ENCODE measurements at places on chromosomes 13 and 19. TPM values are rescaled to one million over a fixed set of nuclear protein-coding genes. Genes with fewer than 3 reads are reported as not detected.

- no peak overlapping the region for H3K27ac ChIP-seq
- no peak for DNase-seq
- H3K27me3 ChIP-seq: no peaks in the 10 kb centered on the region
- H3K36me3 ChIP-seq: no peaks in the 10 kb centered on the region
These were observed 27.7 kb upstream of the NBEA start for GRCh38 chr13:34914416-34914815.

DNA sequence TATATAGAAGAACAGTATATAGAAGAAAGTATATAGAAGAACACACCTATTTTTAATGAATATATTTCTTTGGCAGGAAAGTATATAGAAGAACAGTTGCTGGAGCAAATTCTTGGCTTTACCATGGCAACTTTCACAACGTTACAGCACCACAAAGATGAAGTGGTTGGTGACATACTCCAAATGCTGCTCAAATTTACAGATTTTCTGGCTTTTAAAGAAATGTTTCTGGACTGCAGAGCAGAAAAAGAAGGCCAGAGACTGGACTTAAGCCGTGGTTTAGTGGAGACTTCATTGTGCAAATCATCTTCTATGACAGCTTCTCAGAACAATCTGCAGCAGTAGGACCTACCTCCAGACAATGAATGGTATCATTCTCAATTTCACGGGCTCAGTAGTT, 24.3 kb upstream of the RFXAP start:
- H3K36me3 ChIP-seq: no peaks in the 10 kb centered on the region
- no peak overlapping the region for H3K27ac ChIP-seq
- H3K27me3 ChIP-seq: no peaks in the 10 kb centered on the region
- no peak for DNase-seq
- no peak overlapping the region for H3K4me3 ChIP-seq

DNA sequence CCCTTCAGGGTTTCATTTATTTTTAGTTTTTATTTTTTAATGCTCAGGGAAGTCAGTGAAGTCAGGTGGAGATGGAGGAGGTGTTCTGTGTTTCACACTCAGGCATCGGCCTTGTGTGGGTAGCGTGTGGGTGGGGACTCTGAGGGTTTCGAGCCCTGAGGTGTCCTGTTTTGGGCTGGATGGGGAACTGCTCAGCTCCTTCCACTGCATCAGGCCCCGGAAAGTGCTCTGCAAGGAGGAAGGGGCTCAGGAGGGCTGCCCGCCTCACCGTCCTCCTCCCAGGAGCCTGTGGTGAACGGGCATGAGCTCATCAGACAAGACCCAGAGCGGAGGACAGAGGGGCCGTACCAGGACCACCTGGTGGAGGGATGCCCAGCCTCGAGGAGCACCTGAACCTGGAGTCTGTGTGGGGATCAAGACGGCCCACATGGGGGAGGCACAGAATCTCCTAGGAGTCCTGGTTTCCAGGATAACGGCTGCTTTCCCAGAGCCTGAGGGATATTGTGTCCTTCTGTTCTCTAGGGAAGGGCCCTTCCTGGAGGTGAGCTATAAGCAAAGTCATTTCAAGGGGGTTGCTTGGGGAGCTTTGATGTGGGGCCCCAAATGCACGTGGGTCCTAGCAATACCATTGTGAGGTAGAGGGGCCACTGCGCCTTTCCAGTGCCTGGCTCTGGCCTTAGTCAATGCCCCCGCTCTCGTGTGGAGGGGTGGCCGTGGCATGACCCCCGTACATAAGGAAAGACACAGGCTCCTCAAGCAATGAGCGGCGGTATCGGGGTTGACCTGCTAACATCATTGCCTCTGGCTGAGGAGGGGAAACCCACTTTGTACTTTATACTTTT, 13.5 kb upstream of the GAS6 start:
- peaks cover 18% of the 10 kb centered on the region for H3K4me1 ChIP-seq
- H3K27me3 ChIP-seq: no peaks in the 10 kb centered on the region
- no peak overlapping the region for H3K4me3 ChIP-seq
- no peak for DNase-seq
- no peak overlapping the region for H3K27ac ChIP-seq
- no peaks in the 10 kb centered on the region for H3K36me3 ChIP-seq

DNA sequence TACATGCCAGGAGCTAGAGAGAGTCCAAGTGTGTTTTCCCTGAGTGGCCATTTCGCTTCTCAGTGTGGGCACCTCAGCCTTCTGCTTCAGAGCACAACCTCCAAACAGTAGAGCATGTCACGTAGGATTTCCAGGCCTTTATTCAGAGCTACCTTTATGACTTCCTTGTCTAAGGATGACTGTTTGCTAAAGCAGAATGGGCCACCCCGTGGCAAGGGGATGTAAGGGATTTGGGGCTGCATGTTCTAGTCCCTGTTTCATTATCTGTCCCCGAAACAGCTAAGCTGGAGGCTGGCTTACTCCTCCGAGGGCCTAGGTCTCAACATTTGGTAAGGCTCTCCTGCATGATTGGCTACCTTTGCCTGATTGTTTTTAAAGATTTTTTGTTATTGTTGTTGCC, 6.0 kb downstream of the RNASEH2B start:
- H3K27me3 ChIP-seq: no peaks in the 10 kb centered on the region
- H3K4me3 ChIP-seq: no peak overlapping the region

DNA sequence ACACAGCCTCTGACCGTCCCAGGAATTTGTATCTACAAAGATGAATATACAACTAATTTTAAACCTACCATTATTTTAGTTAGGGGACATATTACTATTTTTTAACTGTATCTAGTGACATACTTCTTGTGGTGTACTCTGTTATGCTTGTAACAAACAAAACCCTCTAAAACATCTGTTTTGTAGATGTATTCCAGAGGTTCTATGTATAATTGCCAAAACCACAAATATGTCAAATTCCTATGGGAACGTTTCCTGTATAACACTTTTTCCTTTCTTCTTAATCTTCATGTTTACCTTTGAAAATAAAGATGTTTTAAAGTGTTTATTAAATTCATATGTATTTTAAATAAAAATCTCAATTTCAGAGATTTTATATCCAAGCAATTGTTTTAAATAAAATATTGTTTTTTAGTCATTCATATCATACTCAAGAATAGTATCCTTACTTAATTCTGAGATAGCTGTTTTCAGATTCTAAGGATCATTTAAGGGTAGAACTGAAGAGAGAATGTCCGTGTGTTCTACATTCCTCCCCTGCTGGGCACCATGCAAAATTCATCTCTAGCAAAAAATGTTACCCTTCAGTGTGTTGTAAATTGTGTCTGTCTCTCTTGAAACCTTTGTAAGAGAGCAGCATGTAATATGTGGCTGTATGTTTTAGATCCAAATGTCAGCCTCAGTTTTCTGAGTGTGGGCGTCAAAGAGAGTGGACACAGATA, 1327.7 kb downstream of the EFNB2 start:
- H3K27ac ChIP-seq: no peak overlapping the region
- DNase-seq: no peak
- H3K27me3 ChIP-seq: no peaks in the 10 kb centered on the region
- no peaks in the 10 kb centered on the region for H3K4me1 ChIP-seq
- no peaks in the 10 kb centered on the region for H3K36me3 ChIP-seq

GRCh38 chr19:50315773-50316448, 13.3 kb downstream of the KCNC3 start:
- no peak for DNase-seq
- H3K27me3 ChIP-seq: peaks cover 69% of the 10 kb centered on the region
- no peak overlapping the region for H3K4me3 ChIP-seq
- H3K27ac ChIP-seq: no peak overlapping the region

- H3K27ac ChIP-seq: no peak overlapping the region
- H3K4me3 ChIP-seq: no peak overlapping the region
- H3K4me1 ChIP-seq: no peaks in the 10 kb centered on the region
- no peaks in the 10 kb centered on the region for H3K36me3 ChIP-seq
These were observed 148.4 kb downstream of the AKAP11 start for GRCh38 chr13:42420304-42420703.

- no peaks in the 10 kb centered on the region for H3K27me3 ChIP-seq
- H3K4me1 ChIP-seq: no peaks in the 10 kb centered on the region
- H3K36me3 ChIP-seq: no peaks in the 10 kb centered on the region
- no peak for DNase-seq
These were observed 1591.5 kb downstream of the PCDH9 start for GRCh38 chr13:65638572-65639168.

DNA sequence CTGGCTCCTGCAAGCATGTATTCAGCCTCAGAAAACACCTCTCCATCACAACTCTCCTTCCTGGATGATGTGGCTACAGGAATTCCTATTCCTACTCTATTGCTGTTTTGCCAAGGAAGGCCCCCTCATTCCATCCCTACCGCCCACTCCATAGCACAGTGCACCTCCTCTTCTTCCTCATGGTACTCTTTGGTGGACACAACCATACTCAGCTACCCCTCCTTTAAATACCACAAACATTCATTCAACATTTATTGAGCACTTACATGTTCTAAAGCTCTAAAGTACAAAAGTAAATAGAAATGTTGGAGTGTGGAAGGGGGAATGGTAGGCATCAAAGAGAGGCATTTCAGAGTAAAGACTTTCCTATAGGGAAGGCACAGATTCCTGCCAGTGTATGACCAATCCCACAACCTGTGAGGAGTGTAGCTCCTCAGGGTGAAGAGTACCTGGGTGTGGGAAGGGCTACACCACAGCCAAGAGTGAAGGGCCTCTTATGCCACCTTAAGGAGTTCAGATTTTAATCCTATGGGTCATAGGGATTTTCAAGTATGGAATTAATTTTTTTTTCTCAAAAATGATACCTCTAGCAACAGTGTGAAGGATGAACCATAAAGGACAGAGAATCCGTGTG, 42.5 kb downstream of the STARD13 start:
- H3K27ac ChIP-seq: no peak overlapping the region
- no peaks in the 10 kb centered on the region for H3K36me3 ChIP-seq
- no peak overlapping the region for H3K4me3 ChIP-seq
- no peak for DNase-seq

GRCh38 chr19:33486936-33487811, 34.4 kb downstream of the PEPD start:
- no peaks in the 10 kb centered on the region for H3K4me1 ChIP-seq
- DNase-seq: peak; percentile 58
- no peak overlapping the region for H3K4me3 ChIP-seq
- H3K36me3 ChIP-seq: no peaks in the 10 kb centered on the region

DNA sequence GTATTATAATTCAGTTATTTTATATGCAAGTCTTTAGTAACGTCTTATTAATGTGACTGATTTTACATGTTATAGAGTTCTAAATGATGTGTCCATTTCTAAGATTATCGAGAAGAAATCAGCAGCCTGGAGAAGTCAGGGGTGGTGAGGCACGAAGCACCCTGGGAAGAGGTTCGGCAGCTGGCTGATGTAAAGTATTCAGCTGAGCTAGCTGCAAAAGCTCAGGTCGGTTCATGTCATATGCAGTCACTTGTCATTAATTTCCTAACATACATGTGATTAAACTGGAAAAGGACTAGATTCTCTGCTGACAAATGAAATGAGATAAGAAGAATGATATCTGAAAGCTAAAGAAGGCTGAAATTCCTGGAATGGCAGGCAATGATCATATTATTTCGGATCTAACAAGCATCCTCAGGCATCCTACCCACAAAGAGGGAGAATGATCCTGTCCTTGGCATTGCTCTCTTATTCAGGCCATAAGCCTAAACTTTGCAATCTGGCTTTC, 383.0 kb upstream of the SLITRK1 start:
- DNase-seq: no peak
- no peak overlapping the region for H3K4me3 ChIP-seq
- H3K27ac ChIP-seq: no peak overlapping the region
- H3K27me3 ChIP-seq: no peaks in the 10 kb centered on the region

DNA sequence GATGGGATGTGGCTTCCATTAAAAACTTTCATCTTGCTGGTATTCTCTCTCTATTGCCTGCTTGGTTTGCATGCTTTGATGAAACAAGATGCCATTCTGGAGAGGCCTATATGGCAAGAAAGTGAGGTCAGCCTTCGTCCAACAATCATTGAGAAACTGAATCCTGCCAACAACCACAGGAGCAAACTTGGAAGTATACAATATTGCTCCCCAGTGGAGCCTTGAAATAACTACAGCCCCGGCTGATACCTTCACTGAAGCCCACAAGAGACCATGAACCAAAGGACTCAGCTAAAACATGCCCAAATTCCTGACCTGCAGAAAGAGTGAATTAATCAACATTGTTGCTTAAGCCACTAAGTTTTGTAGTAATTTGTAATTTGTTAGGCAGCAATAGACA, 82.5 kb upstream of the FGF14 start:
- no peak overlapping the region for H3K4me3 ChIP-seq
- H3K27me3 ChIP-seq: no peaks in the 10 kb centered on the region
- no peaks in the 10 kb centered on the region for H3K36me3 ChIP-seq
- no peak for DNase-seq

DNA sequence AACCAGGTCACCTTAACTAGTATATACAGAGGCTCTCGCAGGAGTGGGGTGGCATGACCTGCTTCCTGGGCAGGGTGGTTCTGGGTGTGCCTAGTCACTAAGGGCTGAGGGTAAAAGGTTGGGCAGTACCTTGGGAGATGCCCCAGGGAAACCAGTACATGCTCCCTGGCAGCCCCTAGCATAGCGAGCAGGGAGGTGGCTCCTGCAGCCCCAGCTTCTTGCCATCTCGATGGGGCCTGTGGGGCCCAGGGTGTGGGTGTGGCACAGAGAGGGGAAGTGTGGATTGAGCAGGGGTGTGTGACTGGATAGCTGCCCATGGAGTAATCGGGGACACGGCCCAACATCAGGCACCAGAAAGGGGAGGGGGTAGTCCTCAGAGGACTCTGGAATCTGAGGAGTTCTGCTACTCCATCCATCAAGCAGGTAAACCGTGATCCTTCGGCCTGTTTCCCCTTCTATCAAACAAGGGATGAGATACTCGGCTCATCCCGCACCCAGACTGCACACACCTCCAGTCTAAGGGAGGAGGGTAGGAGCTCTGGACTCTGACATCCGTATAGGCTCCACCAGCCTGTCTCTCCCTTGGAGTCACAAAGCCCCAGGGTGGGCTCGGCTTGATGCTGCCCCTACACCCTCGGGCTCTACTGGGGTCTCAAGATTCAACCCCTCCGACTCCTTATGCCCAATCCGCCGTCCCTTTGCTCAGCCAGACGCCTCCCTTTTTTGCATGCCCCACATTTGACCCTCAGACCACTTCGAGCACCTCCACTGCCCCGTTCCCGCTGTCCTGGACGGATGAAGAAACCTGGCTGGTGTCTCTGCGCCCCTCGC, 1.1 kb downstream of the ZBTB45 start:
- no peaks in the 10 kb centered on the region for H3K27me3 ChIP-seq
- H3K4me1 ChIP-seq: peaks cover 25% of the 10 kb centered on the region
- no peak for DNase-seq
- H3K4me3 ChIP-seq: peak overlapping the region; percentile 88
- peaks cover 19% of the 10 kb centered on the region for H3K36me3 ChIP-seq
- peak overlapping the region; percentile 97 for H3K27ac ChIP-seq

GRCh38 chr13:67119481-67119894, 110.6 kb downstream of the PCDH9 start:
- H3K4me3 ChIP-seq: no peak overlapping the region
- H3K27ac ChIP-seq: no peak overlapping the region
- H3K27me3 ChIP-seq: no peaks in the 10 kb centered on the region
- DNase-seq: no peak

Gene TEKTIP1
- total RNA-seq: 3.1 TPM

Gene ATP7B
- 3.7 TPM for total RNA-seq

Gene ZNF331
- total RNA-seq: 16.2 TPM

Gene RXFP2
- total RNA-seq: not detected

Gene CEACAM3
- total RNA-seq: 19.0 TPM

Gene SLC8A2
- total RNA-seq: not detected

Measured in spleen (tissue), 13 donors.